NCI-H1694 (cell line): ENCODE measurements at places on chromosomes 5 and 9.

GRCh38 chr9:4862506-4863250 lies 69.9 kb downstream of the RCL1 start:
- no peak for DNase-seq

DNA sequence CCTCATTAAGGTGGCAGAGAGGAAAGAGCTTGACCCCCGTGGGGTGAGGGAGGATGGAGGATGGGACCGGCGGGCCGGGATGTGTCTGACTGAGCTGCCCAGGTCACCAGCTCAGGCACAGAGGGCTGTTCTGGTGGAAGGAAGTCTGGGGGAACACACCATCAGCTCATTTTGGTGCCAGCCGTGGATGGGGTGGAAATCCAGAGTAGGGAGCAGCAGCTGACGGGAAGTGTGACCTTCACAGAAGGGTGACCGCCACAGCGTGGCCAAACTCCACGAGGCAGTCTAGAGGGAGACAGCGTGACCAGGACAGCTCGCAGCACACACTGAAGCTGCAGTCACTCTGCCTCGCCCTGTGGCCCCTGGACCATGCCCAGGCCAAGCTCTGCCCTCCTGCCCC lies 45.3 kb upstream of the PHYKPL start:
- no peak for DNase-seq

GRCh38 chr5:104084896-104085295 lies 522.3 kb upstream of the NUDT12 start:
- no peak for DNase-seq

DNA sequence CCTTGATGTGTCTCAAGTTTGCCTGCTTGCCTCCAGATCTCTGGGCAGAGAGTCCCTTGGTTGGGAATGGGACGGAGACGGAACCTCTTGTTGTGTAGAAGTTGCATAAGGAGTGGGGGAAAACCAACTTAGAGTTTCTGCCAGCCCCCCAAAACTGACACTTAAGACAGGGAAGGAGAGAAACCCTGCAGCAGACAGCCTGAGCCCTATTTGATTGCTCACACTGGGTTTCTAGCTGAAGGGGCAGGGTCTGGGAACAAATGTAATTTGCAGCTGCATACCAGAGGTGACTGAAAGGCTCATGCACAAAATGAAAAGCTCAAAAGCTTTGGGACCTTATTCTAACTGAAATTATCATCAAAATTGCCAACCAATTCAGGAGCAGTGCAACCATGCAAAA lies 254.5 kb downstream of the RASEF start:
- no peak for DNase-seq

GRCh38 chr5:14696057-14696456 lies 31.5 kb downstream of the OTULIN start:
- no peak for DNase-seq

- no peak for DNase-seq
Measured at GRCh38 chr9:77960356-77961153, 71.1 kb downstream of the GNAQ start.

DNA sequence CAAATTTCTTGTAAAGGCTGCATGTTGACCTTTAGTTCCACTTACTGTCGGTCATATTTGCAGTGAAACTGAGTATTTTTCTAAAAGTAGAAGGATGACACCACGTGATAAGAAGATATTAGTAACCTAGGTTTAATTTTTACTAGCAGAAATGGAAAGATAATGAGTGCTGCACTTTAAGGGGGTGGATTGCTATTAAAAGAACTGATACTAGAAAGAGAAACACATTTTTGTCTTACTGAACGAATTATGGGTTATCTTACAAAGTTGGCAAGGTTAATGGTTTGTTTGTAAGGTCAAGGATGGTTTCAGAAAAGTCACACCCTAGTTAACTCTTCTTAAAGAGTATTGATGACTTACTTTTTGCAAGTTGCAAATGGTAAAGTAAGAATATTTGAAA lies 2.4 kb downstream of the MACIR start:
- DNase-seq, result no peak

- DNase-seq, result no peak
Measured at GRCh38 chr5:1665231-1665630, 134.4 kb downstream of the MRPL36 start.

DNA sequence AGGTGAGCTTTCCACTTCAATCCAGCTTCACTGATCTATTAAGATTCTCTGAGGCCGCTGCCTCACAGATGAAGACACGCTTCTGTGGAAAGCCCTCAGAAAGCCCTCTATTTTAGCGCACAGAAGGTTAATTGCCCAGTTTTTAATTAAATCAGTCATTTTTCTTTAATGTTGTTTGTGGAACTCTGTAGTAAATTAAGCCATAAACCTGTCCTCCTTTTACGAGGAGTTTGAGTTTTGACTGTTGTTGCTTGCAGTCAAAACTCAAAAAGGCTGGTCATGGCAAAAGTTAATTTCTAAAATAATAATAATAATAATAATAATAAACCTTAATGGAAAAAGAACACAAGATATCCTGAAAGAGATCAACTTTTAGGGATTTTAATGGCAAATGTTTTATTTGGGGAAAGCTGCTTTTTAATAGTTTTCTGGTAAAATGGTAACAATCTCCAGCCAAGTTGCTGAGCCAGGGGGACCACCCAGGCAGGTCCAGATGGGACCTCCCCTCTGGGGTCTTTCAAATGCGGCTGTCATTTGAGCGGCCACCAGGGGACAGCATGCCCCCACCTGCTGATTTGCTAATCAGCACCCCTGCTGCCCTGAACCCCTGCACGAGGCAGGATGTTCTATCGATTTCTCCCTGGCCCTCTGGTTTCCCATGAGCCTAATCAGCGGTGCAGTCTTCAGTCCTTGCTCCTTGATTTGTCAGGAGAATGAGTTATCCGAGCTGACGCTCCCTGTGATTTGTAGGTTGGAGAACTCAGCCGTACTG lies 247.2 kb downstream of the FSTL4 start:
- no peak for DNase-seq

DNA sequence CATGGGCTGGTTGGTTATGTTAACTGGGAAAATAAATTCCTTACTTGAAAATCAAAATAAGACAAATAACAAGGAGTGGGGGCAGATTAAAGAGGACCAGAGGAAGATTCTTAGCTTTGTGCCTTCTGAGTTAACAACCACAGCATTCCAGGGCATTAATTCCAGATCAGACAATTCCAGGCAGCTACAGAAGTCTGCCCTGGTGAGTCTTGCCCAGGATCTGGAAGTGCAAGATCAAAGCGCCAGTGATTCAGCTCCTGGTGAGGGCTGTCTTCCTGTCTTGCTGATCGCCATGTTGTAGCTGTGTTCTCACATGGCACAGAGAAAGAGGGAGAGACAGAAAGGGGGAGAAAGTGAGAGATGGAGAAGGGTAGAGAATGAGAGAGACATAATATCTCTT lies 65.6 kb downstream of the ANXA2R start:
- DNase-seq, result no peak

DNA sequence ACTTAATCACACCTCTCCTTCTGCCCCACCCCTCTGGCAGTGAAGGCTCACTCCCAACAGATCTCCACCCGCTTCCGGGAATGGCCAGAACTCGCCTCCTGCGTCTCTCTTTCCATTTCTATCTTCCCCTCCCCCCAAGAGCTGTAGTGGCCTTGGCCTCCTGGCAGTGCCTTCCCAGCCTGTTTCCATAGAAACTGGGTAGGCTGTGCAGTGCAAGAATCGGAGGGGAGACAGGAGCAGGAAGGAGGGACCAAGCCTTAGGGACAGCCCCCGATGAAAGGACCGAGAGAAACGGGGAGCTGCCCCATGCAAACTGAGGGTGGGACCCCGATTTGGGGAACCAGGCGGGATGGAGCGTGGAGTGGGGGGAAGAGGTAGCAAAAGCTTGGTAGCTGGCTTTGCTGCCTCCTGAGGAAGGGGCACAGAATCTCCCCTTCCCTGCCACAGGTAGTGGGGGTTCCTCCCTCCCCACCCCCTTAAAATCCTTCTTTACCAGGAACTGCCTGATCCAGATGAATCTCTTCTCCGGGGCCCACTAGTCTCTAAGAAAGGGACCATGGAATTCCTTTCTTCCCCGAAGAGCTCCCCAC lies 4.5 kb upstream of the PCDH1 start:
- no peak for DNase-seq

GRCh38 chr9:129598089-129598596 lies 22.8 kb downstream of the C9orf50 start:
- no peak for DNase-seq

- no peak for DNase-seq
Measured at GRCh38 chr5:131974622-131974955, 29.1 kb upstream of the MEIKIN start.

DNA sequence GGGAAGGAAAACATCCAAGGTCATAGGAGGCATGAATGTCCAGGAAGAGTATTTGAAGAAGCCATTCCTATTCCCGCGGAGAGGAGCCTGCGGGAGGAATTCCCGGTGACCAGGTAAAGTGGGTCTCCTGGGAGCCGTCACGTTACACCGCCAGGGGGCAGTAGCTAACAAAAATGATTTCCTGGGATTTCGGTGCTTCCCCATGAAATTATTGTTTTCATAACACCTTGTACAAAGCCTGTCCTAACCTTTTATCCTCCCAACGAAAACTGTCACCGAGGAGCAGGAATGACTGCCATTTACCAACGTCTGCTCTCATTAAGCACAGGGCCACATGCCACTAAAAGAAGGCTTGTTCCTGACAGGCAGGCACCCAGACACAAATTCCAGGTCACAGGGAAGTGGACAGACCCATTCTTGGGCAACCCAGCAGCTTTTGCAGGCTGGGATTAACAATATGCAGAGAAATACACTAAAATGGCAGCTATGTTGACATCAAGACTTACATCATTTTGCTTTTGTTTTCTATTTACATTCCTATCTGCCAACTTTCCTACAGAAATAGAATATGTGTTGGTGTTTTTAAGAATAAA lies 41.2 kb upstream of the CTSL start:
- no peak for DNase-seq

- no peak for DNase-seq
Measured at GRCh38 chr5:110086658-110087388, 397.1 kb downstream of the MAN2A1 start.

GRCh38 chr5:96629774-96630173 lies 32.4 kb upstream of the CAST start:
- no peak for DNase-seq
